RWPE2 (cell line): ENCODE measurements at places on chromosomes 7 and 10.

DNA sequence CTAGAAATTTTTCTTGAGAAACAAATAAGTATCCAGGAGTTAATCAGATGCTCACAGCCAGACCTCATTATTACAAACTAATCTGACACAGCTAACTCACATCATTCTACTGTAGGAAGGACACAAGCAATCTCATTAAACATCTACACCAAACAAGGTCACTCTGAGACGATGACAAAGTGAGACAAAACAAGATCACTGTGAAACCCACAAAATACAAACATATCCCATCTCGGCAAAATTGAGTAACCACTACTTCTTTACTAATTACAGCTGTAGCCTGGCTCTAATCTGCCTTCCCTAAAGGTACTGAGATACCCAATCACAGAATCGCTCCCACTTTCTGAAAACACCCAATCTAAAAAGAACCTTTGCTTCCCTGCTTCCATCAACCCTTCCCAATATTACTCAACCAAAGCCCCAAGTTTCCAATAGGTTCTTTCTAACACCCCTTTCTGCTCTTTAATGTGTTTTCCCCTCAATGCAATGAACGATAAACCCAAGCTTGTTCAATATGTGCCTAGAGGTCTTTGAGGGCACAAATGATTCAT is 26.9 kb downstream of the CCDC6 start:
- DNase-seq, result no peak

DNA sequence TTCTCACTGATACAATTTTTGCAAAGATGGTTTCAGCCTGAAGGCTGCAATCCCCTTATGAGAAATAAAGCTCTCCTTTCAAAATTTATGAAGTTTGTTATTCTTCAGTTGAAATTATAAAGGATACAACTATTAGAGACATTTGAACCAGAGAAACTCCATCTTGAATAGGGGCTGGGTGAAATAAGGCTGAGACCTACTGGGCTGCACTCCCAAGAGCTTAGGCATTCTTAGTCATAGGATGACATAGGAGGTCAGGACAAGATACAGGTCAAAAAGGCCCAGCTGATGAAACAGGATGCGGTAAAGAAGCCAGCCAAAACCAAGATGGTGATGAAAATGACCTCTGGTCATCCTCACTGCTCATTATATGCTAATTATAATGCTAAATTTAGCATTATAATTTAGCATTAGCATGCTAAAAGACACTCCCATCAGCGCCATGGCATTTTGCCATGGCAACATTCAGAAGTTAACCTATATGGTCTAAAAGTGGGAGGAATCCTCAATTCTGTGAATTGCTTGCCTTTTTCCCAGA is 22.4 kb upstream of the IFIT1B start:
- DNase-seq, result no peak

GRCh38 chr10:82934429-82934828 is 1059.4 kb downstream of the NRG3 start:
- DNase-seq, result no peak

- DNase-seq, result no peak
Measured at GRCh38 chr10:49081547-49082275, 33.6 kb downstream of the VSTM4 start.

DNA sequence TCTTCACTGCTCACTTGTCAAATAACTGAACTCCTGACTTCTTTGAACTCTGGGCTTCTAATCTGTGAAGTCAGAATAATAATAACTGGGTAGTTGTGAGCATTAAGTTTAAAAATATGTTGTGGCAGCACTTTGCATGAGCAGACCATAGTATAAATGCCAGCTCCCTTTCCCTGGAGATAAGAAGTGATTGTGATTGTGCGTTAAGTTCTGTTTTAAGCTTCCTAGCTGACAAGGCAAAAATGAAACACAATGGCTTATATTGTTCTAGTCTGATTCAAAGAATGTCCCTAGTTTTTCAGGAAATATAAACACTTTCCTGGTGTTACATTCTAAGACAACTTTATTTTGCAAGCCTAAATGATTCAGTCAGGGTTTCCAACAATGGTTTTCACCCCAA is 61.8 kb downstream of the PTPRE start:
- DNase-seq, result no peak

- DNase-seq, result no peak
Measured at GRCh38 chr7:131166066-131166465, 161.6 kb upstream of the MKLN1 start.

DNA sequence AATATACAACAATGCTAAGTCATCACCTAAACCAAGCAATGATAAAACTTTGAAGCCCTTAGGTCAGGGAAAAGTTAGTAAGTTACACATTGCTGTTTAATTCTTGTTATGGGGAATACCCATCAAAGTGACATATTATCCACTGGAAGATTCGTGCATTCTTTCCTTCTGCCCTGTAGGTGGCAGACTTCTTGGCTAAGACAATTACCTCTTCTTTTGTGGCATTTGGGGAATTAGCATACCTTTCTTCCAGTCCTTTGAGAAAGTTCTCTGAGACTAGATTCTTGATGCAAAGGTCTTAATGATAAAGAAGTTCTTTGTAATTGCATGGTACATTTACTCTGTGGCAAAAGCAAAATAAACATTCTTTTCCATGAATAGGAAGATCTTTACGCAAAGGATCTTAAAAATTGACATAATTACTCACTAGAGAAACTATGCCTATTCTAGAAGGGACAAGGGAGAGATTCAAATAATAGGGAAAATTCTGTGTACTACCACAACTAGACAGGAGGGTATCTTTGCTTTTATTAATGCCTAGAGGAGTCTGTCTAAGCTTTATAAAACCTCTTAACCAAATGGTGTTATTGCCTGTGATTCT is 395.9 kb downstream of the GRM8 start:
- DNase-seq, result no peak

GRCh38 chr7:82839063-82839462 is 323.6 kb downstream of the PCLO start:
- no peak for DNase-seq

DNA sequence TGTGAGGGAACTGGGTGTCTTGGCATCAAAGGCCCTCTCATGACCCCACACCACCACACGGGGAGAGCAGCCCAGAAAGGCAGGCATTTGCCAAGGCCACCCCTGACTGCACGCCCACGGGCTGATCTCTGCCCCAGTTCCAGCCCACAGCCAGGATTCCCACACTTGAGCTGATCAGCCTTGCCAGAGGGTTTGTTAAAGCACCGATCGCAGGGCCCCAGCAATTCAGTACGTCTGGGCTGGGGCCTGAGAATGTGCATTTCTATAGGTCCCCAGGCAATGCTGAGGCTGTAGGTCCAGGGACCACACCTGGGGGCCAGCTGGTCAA is 103.9 kb downstream of the TNS3 start:
- DNase-seq, result peak; percentile 32

- no peak for DNase-seq
Measured at GRCh38 chr10:114611617-114612016, 46.5 kb downstream of the ABLIM1 start.

GRCh38 chr7:44438816-44439215 is 51.6 kb downstream of the NUDCD3 start:
- DNase-seq, result no peak

- no peak for DNase-seq
Measured at GRCh38 chr7:8514781-8515519, 81.5 kb downstream of the NXPH1 start.

GRCh38 chr10:24467605-24468004 is 256.1 kb downstream of the ARHGAP21 start:
- DNase-seq, result no peak

DNA sequence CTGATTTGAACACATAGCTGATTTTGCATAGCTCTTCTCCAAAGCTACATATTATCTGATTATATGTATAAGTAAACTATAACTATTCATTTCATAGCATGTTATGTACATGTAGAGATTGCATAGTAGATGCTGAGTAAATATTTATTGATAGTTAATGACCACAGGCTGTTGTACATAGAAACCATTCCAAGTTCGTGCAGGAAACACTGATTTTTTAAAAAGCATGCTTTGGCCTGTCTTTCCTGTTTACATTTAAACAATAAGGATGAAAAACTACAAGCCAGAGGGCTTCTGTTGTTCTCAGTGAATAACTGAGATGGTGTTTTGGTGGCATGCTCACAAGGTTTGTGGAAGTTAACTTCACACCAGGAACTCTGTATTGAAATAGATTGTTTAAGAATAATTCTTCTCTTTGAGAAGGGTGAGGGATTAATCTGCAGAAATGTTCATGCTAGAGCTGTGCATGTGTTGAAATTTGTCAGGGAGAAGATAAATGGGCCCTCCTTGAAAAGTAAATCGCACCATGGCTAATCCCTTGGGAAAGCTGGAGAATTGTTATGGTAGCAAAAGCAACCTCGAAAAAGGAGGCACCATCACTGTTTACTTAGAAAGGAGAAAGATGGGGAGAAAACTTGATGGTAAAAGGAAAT is 120.2 kb upstream of the SP8 start:
- no peak for DNase-seq

GRCh38 chr7:16023046-16023445 is 336.6 kb upstream of the MEOX2 start:
- DNase-seq, result no peak

DNA sequence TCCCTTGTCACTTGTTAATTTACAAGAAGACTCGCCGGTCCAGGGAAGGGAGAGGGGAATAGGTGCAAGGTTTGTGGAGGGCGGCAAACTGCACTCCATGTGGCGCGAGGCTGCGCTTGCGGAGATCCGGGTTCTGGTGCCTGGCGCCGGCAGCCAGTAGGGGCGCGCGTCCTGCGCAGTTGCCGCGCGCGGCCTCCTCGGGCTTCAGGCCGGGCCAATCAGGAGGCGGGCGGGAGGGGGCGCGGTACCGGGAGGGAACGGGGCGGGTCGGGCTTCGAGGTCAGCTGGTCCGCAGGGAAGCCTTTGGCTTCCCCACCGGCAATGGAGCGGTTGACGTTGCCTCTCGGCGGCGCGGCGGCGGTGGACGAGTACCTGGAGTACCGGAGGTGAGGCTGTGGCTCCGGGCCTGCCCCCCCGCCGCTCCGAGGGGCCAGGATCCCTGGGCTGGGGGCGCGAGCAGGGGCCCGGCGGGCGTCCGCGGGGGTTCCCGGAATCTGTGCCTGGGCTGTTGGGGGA is at the start of gene FAM221A:
TSS of gene FAM221A (plus strand) at position 302 of the 516 bp plus-strand sequence. CDS start at position 322, 20 bp downstream.
- peak; percentile 76 for DNase-seq

GRCh38 chr10:111221682-111222480 is 145.1 kb downstream of the ADRA2A start:
- no peak for DNase-seq

DNA sequence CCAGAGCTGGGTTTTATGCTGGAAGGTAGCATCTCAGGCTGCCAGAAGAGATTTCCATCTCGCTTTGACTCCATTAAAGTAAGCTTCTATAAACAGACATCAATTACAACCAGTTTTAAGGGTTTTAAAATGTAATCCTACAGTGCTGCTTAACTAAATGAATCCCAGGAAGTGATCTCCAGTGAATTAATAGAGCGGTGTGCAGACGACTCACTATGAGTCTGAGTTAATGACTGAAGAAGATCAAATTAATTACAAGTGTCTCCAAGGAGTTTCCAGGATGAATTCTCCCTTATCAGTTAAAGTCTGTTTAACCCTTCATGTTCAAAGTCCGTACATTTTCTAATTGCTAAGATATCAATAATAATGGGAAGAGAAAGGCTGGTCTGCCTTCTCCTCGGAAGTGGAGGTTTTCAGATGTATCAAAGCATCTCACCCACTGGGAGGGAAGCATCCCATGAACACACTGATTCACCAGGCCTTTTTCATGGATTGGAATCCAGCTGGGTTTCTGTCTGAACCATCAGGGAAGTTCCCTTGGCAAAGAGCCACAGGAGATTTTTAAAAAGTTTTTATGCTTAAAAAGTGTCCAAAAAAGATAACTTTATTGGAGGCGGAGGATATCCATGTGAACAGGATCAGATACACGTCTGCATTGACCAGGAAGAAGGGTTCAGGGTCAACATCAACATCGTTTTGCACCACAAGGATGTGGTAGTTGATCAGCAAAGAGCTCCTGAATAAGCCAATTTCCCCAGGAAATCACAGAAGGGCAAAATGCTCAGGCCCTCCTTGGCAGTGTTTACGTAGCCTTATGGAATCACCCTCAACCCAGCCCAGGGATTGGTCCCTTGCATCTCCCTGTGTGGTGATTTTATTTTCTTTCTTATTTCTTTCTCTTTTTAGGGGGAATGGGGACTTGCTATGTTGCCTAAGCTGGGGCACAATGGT is 288.2 kb downstream of the POU6F2 start:
- no peak for DNase-seq

DNA sequence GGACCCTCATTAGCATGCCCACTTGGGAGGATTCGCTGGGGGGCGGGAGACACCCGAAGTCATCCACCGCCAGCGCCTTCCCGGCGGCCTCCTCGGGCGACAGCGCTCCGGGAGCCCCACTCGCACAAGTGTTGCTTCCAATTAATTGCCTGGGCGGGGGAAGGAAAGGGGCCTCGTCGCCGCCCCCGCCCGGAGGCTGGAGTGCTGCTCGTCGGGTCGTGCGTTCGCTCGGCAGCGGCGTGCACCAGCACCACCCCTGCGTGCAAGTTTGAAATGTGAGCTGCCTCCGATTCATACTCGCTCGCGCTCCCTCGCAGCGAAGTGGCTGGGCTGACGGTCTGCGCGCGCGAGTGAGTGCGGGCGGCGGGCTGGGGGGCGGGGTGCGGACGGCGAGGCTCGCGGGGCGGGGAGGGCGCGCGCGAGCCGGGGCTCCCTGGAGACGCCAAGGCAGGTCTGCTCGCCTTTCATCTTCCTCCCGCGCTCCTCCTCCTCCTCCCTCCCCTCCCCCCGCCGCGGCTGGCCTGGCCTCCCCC is 104.6 kb upstream of the PPIF start:
- DNase-seq, result no peak

DNA sequence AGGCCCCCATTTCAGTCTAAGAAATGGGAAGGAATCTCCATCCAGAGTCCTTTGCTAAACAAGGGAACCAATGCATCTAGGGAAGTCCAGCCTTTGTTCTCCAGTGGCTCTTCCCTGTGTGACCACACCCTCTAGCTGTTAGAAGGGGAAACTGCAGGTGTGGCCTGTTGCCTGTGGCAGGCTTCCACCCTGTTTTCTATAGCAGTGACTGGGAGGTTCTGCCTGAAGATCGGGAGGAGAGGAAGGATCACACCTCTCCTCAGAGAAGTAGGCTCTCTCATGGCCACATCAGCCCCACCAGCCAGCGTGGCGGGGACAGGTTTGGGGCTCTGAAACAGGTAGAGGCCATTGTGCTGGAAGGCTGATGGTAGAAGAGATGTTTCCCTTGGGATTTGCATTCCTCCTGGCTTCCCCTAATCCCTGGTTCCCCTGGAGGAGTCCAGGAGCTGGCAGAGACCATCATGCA is 47.7 kb upstream of the TRIM8 start:
- DNase-seq, result no peak

DNA sequence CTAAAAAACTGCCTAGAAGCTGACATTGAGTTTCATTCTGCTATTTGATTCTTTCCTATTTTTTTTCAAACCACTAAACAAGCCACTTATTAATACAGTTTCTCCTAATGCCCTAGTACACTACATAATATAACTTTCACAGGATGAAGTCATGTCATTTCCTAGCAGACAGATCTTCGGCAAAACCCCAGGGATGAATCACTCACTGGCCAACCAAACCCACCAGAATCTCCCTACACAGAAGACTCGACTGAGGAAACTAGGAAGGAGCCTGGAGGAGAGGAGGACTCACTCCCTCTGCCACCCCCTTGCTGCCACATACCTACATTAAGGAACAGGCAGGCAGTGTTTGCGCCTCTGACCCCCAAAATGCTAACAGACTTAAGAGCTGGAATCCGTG is 33.4 kb downstream of the XPNPEP1 start:
- no peak for DNase-seq
